DMS 273 treated with DMSO at 0.1 percent for 48 hours (cell line): ENCODE measurements at places on chromosomes 1 and 21.

- DNase-seq, result no peak
Measured at GRCh38 chr1:88746916-88747315, 62.8 kb downstream of the PKN2 start.

DNA sequence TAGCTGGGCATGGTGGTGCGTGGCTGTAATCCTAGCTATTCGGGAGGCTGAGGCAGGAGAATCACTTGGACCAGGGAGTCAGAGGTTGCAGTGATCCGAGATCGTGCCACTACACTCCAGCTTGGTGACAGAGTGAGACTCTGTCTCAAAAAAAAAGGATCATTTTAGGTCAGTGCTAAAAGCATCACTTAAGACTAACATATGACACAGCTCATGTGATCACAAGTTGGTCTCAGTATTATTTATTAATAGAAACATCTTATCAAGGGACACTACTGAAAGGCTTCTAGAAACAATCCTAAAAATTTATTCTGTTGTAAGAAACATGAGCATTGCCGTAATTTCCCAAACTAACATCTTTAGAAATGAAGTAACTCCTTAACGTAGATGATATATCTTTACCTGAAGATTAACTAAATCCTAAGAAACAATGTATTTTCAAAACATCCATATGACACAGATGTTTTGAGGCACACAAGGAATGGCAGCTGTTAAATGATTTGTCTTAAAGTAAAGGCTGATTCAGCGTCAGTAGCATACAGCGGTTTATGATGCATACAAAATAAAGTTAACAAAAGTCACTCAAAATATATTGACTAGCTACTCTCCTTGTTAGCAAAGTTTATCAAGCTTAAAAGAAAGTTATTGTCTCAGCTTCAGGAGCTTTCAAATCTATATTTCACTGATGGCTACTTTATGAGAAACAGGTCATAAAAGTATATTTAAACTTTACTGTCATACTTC, 2.6 kb downstream of the NIBAN1 start:
- no peak for DNase-seq

GRCh38 chr1:78333502-78333901, 157.3 kb upstream of the PTGFR start:
- DNase-seq, result no peak

DNA sequence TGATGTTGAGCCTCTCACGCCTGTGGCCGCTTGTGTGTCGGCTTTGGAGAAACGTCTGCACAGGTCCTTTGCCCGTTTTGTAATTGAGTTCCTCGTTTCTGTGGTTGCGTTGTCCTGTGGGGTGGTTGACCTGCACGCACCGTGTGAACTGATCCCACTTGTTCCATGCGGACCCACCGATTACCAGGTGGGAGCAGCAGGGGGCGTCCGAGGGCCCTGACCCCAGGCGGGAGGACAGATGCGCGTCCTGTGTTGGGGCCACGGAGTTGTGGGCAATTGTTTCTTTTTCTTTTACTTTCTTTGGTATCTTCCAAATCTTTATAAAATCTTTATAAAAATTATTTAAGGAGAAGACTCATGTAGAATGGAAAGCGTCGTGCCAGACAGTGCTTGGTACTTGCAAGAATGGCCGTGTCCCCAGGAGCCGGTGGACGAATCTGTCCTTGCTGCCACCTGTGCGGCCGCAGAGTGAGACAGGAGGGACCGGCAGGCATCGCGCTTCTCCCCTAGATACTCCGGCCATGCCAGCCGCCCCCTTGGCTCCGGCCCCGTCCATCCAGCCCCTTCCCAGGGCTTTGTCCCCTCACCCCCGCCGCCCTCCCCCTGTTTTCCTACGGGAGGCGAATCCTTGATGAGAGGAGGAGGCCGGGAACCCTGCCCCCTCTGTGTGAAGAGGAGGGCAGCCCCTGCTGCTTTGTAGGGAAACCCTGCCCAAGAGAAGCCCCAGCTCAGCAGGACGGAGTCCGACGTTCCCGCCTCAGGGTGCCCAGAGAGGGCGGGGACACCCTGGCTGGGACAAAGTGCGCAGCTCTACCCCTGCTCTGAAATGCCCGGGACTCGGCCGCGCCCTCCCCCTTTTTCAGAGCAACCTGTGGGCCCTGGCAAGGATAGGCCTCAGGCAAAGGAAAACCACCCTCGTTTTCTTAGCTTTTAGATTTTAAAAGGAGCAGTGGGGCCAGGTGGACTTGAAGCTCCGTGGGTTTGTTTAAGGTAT, 41.7 kb downstream of the PRKCZ start:
- DNase-seq, result no peak

- DNase-seq, result no peak
Measured at GRCh38 chr1:17306921-17307320, 1.1 kb upstream of the PADI4 start.

GRCh38 chr21:26851109-26851944, 6.1 kb upstream of the ADAMTS1 start:
- no peak for DNase-seq

DNA sequence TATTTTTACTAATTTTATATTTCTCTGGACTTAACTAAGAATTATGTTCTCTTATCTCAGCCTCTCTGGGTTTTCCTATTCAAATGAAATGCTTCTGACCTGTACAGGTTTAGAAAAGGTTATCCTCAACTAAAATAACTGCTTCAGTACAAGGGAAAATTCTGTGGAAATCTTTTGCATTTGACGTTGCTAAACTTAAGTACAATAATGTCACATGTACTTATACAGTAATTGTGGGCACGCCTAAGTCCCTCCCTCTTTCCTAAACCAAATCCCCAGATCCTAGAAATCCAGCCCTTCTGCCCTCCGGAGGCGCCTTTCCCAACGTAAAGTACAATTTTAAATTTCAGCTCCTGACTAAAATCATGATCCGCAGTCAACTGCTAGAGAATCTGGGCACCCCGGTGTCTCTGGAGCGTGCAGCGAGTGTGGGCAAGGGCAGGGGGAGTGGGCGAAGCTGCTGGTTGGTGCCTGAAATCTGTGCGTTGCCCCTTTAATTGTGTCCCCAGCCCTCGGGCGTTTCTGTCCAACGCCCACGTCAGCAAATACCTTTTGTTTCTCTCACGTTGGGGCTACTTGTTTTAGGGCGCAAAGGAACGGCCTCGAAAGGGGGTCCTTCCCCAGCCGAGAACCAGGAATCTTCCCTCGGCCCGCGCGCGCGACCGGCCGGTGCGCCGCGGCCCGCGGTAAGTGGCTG, at the start of gene ZBTB8A:
Gene ZBTB8A, plus strand, starts transcription at position 541 of the 697 bp plus-strand sequence. CDS start 53,505 bp downstream, outside the sequence.
- DNase-seq, result peak; percentile 41

DNA sequence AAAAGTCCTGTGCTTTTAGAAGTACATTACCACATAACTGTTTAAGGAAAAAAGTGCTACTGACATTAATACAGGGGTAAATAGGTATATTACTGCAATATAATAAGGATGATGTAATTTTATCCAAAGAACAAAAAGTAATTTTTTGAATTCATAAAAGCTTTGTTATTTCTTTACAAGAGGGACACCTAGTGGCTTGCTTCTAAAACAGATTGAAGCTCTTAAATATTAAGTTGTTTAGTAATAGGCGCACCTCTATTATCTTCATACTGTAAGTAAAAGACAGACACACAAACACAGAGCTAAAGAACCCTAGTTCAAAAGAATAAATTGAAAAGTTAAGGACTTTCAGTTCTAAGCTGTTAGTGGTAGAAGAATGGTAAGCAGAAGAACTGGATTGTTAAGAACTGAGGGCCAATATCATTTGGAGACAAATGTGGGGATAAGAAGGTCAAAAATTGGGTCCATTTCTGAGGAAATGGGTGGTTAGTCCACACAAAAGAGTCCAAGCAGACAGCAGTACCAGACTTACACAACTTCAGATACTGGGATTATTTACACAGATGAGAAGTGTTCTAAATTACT, 15.4 kb downstream of the ZNHIT6 start:
- no peak for DNase-seq

DNA sequence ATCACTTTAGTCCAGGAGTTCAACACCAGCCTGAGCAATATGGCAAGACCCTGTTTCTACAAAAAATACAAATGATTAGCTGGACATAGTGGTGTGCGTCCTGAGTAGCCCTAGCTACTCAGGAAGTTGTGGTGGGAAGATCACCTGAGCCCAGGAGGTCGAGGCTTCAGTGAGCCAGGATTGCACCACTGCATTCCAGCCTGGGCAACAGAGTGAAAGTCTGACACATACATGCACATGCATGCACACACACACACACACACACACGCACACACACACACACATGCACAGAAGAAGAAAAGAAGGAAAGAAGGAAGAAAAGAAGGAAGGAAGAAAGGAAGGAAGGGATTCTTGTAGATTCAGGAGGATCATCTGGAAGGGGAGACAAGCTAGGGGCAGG, 104.4 kb upstream of the USP25 start:
- no peak for DNase-seq

DNA sequence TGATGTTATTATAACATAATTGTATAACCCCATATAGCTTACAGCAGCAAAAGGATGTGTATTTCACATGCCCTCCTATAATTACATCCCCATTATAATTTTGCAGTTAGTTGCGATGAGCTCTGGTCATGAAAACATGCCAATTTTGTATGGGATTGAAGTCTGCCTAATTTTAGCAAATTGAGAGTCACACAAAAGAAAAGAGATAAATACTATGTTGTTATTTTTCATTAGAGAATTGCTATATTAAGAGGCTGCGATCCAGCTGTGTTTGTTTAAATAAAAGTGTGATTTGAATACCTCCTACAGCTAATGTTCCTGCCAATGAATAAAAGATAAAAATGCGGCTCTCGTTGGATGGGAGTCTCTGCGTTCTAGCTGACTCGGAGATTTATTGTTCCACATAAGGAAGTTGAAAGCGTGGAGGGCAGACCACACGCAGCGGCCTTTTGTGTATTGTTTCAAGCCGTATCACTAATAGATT, 461.0 kb upstream of the NFIA start:
- DNase-seq, result no peak

DNA sequence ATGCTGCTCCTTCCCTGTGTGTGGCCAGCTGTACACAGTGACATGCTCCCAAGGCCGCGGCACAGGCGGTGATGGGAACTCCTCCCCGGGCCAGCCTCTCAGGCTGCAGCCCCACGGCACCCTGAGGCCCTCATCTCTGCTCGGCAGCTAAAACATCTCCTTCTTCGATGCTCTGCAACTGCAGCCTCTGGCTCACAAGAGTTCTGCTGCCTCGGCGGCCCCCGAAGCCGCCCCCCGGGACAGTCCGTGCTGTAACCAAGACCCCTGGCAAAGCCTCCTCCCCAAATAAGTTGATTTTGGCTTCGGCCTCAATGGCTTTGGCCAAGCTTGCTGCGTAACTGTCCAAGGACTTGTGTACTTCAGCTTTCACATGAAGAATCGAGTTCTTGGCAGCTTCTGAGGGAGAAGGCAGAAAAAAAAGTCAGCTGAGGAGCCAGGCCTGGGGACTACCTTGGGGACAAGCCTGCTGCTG, 51.3 kb downstream of the GPR161 start:
- no peak for DNase-seq

DNA sequence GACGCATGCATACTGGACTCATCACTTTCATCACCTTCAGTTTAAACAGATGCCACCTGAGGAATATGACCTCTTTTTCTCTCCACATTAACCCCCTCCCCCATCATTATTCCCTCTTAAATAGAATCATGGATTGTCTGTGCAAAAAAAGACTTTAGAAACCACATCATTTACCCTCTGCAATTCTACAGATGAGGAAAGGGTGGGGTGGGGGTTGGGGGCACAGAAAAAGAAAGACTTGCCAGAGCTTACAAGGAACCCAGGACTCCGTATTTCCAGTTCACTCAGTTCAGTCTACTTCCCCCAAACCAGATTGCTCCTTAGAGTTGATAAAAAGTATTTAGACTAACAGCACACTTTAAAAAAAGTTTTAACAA, 26.2 kb upstream of the NFIA start:
- DNase-seq, result no peak

- DNase-seq, result no peak
Measured at GRCh38 chr1:43651188-43651587, 1.2 kb downstream of the KDM4A start.

DNA sequence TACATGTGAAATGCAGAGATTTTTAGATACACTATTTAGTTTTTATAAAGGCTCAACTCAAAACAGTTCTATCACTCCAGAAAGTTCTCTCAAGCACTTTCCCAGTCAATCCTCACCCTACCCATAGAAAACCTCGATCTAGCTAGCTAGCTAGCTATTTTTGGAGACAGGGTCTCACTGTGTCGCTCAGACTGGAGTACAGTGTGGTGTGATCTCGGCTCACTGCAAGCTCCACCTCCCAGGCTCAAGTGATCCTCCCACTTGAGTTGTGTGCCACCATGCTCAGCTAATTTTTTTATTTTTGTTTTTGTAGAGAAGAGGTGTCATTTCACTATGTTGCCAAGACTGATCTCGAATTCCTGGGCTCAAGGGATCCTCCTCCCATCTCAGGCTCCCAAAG, 236.9 kb downstream of the RERE start:
- DNase-seq, result no peak

DNA sequence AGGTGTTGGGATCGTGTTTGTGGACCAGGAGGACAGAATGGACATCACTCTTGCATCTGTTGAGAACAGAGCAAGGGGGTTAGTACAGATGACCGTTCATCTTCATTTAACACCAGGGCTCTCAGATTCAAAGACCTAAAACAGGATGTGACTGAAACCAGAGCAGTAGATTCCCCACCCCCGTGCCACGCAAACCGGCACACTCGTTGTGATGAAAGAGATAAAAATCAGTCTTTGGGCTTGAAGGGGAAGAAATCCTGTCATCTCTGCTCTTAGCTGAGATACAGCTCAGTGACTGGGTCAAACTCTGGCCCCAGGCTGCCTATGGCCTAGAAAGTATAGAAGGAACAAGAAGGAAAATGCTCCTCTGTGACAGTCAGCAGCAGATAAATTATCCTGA, 146.2 kb upstream of the KRTAP19-8 start:
- no peak for DNase-seq

- no peak for DNase-seq
Measured at GRCh38 chr1:103516283-103516682, 9.2 kb upstream of the RNPC3 start.

GRCh38 chr1:203031467-203031866, 5.2 kb downstream of the PPFIA4 start:
- DNase-seq, result no peak

- no peak for DNase-seq
Measured at GRCh38 chr1:234586304-234586703, 23.7 kb downstream of the IRF2BP2 start.

GRCh38 chr1:150281758-150282557, at the start of gene CIART:
Gene CIART, plus strand, starts transcription at chr1:150282554. Its CDS starts 714 bp downstream, at chr1:150283268.
- DNase-seq, result peak; percentile 99

DNA sequence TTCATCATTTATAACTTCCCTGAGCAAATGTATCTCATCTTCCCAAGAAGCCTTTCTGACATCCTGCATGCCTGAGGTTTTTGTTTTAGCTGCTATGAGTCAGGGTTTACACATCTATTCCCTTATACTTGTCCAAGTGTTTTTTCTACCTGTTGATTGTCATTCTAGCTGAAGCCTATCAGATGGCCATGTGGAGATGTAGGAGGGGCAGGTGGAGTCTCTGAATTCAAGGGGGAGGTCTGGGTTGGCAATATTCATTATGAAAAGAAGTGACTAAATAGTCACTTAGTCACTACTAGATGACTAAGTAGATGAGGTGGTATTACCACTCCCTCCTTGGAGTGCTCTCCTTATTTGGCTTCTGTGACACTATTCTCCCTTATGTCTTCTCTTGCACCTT, 52.4 kb downstream of the XCL1 start:
- DNase-seq, result no peak
